ENCODE measurements at places on chromosomes 6 and 20. TPM values are rescaled to one million over a fixed set of nuclear protein-coding genes. Genes with fewer than 3 reads are reported as not detected.

Gene BMP6
- 7.7 TPM for polyA plus RNA-seq

Gene RFX6
- 0.10 TPM for polyA plus RNA-seq

Gene HLA-DQB1
- polyA plus RNA-seq, result 10.6 TPM

Gene DNMT3B
- polyA plus RNA-seq, result 8.6 TPM

Gene TMEM30A
- 118 TPM for polyA plus RNA-seq

Gene SAPCD1
- polyA plus RNA-seq, result 10.7 TPM
